NCI-H510A treated with DMSO at 0.1 percent for 48 hours (cell line): ENCODE measurements at places on chromosomes 4 and X.

GRCh38 chrX:40273356-40274050 is 175.7 kb upstream of the BCOR start:
- DNase-seq: no peak

- no peak for DNase-seq
These were observed 778.1 kb upstream of the GRID2 start for GRCh38 chr4:91525621-91526020.

- no peak for DNase-seq
These were observed 335.4 kb upstream of the TEX13C start for GRCh38 chrX:124984140-124984813.

- DNase-seq: no peak
These were observed 22.4 kb downstream of the PCDH18 start for GRCh38 chr4:137509855-137510282.

GRCh38 chrX:23631136-23631535 is 36.2 kb upstream of the PRDX4 start:
- DNase-seq: no peak
